ENCODE measurements at places on chromosomes 7 and 10.
A peak's percentile ranks its signal among the peaks of the same experiment; 100 is the strongest.

DNA sequence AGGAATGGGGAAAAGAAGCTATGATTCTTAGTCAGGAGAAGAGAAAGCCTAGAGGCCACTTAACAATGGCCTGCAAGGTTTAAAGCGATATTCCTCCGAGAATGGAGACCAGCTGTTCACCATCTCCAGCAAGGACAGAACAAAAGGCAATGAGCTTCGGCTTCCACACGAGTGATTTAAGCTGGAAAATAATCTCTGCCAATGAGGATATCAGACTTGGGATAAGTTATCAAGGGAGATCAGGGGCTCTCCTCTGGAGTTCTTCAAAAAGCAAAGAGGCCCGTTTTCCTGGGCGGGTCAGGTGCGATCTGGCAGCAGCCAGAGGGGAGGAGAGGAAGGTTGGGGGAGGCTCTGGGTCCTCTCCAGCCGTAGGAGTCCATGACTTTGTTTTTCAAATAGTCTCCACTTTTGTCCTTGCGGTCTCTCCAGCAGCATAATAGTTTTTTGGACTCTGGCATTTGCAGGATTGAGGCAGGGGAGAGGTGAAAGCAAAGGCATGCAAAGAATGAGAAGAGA lies 211.3 kb downstream of the SKIDA1 start:
- no peak for DNase-seq

GRCh38 chr10:15196021-15196834 lies 27.7 kb upstream of the NMT2 start:
- DNase-seq, result peak; percentile 46

DNA sequence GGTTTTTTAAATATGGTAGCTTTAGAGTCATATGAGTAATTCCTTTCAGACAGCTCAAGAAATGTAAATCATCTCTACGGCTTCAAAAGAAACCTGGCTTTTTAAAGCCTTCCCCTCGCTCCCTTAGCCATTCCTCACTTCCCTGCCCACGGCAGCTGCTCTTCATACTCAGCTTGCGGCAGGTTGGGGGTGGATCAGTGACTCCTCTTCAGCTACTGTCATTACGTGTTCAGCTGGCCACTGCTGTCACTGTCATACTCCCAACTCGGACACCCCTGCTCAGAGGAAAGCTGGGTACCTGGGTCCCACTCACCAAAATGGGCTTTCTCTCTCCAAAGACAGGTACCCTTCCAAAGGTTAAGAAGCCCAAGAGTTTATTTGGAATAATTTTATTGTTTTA lies 6.6 kb downstream of the YWHAG start:
- no peak for DNase-seq

DNA sequence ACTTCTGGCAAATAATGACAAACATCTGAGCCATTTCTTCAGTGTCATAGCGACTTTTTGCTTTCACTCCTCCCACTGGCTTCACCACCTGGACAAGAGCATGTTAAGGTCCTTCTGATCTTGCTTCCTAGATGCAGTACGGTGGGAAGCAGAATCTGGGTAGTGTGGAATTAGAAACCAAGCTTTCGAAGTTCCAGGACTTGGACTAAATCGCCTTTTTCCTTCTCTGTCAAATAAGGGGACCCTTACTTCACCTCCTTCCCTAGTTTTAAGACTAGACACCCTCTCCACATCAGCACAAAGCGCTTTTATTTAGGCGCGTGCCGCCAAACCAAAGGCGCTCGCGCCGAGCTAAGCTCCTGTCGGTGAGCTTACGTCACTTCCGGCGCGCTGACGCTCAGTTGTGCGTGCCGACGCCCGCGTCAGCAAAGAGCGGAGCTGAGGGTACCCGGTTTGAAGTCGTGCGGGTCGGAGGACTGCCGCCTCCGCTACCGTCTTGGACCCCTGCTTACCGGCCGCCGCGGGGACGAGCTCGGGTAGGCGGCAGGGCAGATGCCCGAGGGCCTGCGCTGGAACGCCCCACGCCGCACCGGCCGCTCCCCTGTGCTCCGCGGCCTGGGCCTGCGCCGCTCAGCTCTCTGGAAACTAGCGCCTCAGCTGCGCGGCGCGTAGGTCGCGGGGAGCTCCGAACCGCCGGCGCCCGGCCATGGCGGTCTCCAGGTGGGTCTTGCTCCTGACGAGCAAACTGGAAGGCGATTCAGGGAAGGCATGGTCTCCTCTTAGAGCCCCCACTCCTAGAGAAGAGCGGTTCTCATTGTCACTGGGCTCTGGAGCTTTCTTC lies at the start of gene BTAF1:
BTAF1 (plus strand) TSS at position 400 of the 841 bp plus-strand sequence; CDS start at position 707, 307 bp downstream.
- DNase-seq, result peak; percentile 97

- peak; percentile 85 for DNase-seq
Measured at GRCh38 chr7:24842449-24843241, 85.4 kb upstream of the GSDME start.

GRCh38 chr10:44860811-44861736 lies 50.1 kb upstream of the TMEM72 start:
- DNase-seq, result no peak

GRCh38 chr7:26397796-26398426 lies 106.2 kb downstream of the SNX10 start:
- DNase-seq, result peak; percentile 91

GRCh38 chr7:39446546-39446945 lies 119.7 kb upstream of the YAE1 start:
- no peak for DNase-seq

GRCh38 chr10:78859266-78859665 lies 209.5 kb upstream of the ZMIZ1 start:
- no peak for DNase-seq

- no peak for DNase-seq
Measured at GRCh38 chr10:68336754-68337351, 4.1 kb upstream of the PBLD start.

GRCh38 chr7:104825099-104825498 lies 188.9 kb upstream of the KMT2E start:
- DNase-seq, result no peak

- DNase-seq, result no peak
Measured at GRCh38 chr7:139984642-139985539, 77.9 kb downstream of the PARP12 start.

GRCh38 chr10:115706488-115707076 lies 566.4 kb downstream of the GFRA1 start:
- peak; percentile 56 for DNase-seq

- DNase-seq, result no peak
Measured at GRCh38 chr7:22248111-22248809, 108.7 kb downstream of the RAPGEF5 start.

GRCh38 chr7:42722716-42723115 lies 189.2 kb downstream of the C7orf25 start:
- peak; percentile 10 for DNase-seq

DNA sequence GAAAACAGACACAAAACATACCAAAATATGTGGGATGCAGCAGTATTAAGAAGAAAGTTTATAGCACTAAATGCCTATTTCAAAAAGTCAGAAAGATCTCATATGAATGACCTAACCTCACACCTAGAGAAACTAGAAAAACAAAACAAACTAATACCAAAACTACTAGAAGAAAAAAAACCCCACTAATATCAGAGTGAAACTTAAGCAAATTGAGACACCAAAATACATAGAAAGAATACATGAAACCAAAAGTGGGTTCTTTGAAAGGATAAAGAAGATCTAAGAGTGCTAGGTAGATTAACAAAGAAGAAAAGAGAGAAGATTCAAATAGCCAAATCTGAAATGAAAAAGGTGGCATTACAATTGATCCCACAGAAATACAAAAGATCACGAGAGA lies 494.1 kb downstream of the SH2D4B start:
- no peak for DNase-seq

All from DMS53 (cell line).